Upper lobe of right lung (tissue), 1 donor: ENCODE measurements at places on chromosomes 12 and 14.

- H3K27ac ChIP-seq: no peak overlapping the region
- peaks cover 40% of the 10 kb centered on the region for H3K36me3 ChIP-seq
- H3K27me3 ChIP-seq: no peaks in the 10 kb centered on the region
- no peaks in the 10 kb centered on the region for H3K4me1 ChIP-seq
- DNase-seq: no peak
- no peak overlapping the region for H3K4me3 ChIP-seq
These were observed 16.7 kb downstream of the CNIH1 start for GRCh38 chr14:54424479-54424901.

- no peak for DNase-seq
- H3K4me1 ChIP-seq: no peaks in the 10 kb centered on the region
These were observed 186.4 kb downstream of the ANO6 start for GRCh38 chr12:45402288-45402687.

DNA sequence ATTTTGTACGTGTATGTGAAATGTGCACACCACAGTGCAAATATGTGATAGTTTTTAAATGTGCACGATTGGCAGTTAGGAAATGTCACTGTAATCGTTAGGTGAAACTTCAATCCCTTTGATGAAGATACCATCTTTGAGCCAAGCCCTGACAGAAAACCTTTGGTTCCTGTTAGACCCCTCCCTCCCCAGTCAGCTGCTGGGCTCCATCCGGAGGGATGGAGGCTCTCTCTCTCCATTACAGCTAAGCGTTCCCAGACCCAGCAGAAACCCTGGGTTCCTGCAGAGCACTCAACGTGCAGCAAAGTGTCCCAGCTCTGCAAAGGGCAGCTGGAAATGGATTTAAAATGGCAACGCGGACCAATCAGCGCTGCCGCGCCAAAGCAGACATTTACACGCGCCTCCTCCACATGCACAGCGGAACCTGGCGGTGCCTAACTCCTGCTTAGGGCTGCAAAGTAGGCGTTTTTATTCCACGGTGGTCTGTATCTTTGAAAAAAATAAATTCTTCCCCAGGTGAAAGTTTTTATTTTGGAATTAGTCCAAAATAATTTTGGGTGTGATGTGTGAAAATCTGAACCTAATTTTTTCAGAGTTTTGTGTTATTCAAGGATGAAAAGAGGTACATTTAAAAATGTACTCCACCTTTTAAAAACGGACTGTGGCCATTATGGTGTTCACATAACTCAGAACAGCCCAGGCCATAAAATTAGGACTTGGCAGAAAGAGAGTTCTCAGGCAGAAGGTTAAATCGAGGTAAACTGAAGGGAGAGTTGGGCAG, 1.4 kb upstream of the HMGA2 start:
- peaks cover 17% of the 10 kb centered on the region for H3K4me1 ChIP-seq
- no peak overlapping the region for H3K27ac ChIP-seq

GRCh38 chr14:20855652-20856291, 35.4 kb upstream of the RNASE3 start:
- H3K36me3 ChIP-seq: no peaks in the 10 kb centered on the region
- no peaks in the 10 kb centered on the region for H3K27me3 ChIP-seq
- no peak for DNase-seq
- no peak overlapping the region for H3K27ac ChIP-seq
- peaks cover 3% of the 10 kb centered on the region for H3K4me1 ChIP-seq
- no peak overlapping the region for H3K4me3 ChIP-seq

DNA sequence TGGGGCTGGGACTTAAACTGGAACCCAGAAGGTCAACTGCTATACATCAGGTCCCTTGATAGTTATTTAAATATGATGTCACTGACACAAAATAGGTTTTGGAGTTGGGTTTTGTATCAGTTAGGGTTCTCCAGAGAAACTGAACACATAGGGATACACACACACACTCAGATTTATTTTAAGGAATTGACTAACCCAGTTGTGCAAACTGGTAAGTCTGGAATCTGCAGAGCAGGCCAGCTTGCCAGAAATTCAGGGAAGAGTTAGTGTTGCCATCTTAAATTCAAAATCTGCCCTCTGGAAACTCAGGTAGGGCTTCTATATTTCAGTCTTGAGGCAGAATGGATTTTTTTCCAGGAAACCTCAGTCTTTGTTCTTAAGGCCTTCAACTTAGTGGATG, 36.9 kb downstream of the MAPK1IP1L start:
- DNase-seq: no peak
- H3K36me3 ChIP-seq: no peaks in the 10 kb centered on the region
- H3K27me3 ChIP-seq: no peaks in the 10 kb centered on the region
- no peak overlapping the region for H3K27ac ChIP-seq

GRCh38 chr12:15603474-15604085, 185.6 kb downstream of the EPS8 start:
- no peaks in the 10 kb centered on the region for H3K36me3 ChIP-seq
- DNase-seq: no peak
- H3K4me1 ChIP-seq: peaks cover 12% of the 10 kb centered on the region

DNA sequence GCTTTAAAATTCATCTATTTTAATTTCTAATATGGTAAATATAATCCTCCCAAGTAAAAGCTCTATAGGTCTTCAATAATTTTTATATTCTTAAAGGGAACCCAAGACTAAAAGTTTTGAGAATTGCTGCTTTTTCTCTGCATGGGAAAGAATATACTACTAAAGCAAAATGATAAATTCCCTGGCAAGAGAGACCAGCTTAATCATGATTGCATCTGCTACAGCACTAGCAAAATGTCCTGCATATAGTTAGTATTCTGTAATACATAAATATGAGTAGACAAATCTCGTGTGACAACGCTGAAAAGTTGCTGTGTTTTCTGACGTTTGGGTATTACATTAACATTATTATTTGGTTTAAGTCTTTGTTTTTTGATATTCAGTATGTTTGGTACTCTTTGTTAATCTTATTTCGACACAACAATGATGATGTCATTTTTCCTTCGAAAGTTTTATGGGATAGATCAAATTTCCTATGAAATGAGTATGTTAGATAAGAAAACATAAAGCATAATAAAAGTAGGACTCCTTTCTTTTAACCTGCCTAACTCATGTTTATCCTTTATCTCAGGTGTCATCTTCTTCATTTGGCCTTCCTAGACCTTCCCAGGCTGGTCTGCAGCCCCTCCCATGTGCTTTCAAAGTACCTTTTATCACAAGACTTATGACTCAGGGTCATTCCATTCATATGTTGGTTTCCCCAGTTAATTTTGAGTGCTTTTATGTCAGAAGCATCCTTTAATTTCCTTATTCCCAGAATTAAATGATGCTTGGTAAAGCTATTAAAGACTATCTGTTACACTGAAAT, 321.9 kb downstream of the RAD51B start:
- no peak for DNase-seq
- H3K4me3 ChIP-seq: no peak overlapping the region
- no peaks in the 10 kb centered on the region for H3K27me3 ChIP-seq
- no peaks in the 10 kb centered on the region for H3K36me3 ChIP-seq
- H3K4me1 ChIP-seq: peaks cover 41% of the 10 kb centered on the region

GRCh38 chr12:94495445-94496115, 35.9 kb upstream of the CEP83 start:
- H3K4me3 ChIP-seq: no peak overlapping the region
- DNase-seq: no peak
- H3K27ac ChIP-seq: no peak overlapping the region
- no peaks in the 10 kb centered on the region for H3K27me3 ChIP-seq
- H3K4me1 ChIP-seq: no peaks in the 10 kb centered on the region
- H3K36me3 ChIP-seq: no peaks in the 10 kb centered on the region

DNA sequence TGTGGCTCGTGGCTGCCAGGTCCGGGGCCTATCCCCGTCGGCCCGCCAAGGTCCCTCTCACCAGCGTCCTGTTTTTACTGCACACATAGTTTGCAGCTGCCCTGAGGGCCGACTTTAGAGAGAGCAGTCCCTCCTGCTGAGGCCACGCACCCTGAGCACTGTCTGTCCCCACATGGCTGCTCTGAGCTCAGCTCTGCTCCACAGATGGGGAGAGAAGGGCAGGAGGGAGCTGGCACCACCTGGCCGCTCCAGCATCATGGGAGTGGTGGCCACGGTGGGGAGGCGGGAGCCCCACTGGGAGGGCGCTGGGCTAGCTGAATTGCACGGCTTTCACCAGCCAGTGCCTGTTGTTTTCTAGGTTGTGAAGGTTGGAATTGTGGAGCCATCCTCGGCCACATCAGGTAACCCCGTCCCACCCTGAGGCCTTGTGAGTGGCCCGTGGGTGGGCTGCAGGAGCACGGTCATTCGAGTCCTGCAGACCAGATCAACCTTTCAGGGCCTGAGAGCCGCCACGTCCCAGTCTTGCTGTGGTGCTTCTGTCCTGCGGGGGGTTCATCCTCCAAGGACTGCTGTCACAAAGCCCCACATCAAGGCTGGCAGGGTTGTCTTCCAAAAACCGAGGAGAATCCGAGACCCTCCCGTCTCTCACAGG, 7.4 kb upstream of the TEX22 start:
- H3K4me1 ChIP-seq: peaks cover 19% of the 10 kb centered on the region
- no peak for DNase-seq
- peaks cover 11% of the 10 kb centered on the region for H3K36me3 ChIP-seq
- no peak overlapping the region for H3K27ac ChIP-seq

DNA sequence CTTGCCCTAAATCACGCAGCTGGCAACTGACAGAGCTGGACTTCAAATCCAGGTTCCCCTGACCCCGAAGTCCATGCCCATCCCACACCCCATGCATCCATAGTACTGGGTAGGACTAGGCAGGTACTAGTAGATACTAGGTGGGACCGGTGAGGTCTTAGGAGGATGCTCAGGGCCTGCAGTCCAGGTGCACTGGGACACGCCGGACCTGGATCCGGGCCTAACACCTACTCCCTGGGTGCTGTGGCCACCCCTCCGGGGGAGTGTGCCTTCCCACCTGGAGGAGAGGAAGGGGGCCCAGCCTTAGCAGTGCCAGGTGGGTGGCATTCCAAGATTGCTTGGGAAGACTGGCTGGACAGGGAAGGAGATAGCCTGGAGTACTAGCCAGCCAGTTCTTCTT, 64.8 kb downstream of the CACNA1C start:
- no peak overlapping the region for H3K4me3 ChIP-seq
- no peaks in the 10 kb centered on the region for H3K36me3 ChIP-seq
- peak; percentile 50 for DNase-seq

DNA sequence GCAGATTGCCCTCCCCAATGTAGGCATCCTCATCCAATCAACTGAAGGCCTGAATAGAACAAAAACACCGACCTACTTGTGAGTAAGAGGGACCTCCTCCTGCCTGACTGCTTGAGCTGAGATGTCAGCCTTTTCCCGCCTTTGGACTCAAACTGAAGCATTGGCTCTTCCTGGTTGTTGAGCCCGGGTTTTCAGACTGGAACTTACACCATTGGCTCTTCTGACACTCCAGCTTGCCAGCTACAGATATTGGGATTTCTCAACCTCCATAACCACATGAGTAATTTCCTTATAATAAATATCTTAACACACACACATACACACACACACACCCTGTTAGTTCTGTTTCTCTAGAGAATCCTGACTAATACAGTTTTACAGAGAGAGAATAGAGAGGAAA, 173.4 kb upstream of the NTF3 start:
- H3K4me1 ChIP-seq: peaks cover 7% of the 10 kb centered on the region
- no peak overlapping the region for H3K27ac ChIP-seq
- H3K27me3 ChIP-seq: no peaks in the 10 kb centered on the region
- no peak overlapping the region for H3K4me3 ChIP-seq

DNA sequence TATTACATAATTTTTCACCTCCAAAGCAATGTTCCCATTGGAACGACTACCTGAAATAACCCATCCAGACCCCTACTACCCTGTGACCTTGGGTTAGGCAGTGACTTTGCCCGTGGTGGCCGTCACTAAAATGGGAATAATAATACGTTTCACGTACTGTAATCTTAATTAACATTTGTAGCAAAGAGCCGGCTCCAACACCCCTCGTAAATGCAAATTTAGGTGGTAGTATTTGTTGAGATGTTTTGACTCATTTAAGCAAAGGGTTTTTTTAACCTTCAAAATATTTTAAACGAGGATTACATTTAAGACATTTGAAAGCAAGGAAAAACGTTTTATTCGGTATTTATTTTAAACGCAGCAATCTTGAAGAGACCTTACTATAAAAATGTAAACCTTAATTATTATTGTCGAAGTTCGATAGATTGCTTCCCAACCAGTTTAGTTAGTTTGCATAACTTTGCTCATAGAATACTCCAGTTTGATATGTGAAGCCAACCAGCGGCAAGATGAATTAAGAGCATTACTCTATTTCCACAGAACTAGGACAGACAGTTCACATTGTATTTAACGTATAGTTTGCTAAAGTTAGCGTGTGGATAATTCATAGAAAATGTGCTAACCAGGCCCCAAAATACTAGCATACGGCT, 1.4 kb upstream of the ARID2 start:
- peak overlapping the region; percentile 58 for H3K4me3 ChIP-seq
- H3K4me1 ChIP-seq: peaks cover 43% of the 10 kb centered on the region
- H3K27me3 ChIP-seq: no peaks in the 10 kb centered on the region
- H3K36me3 ChIP-seq: no peaks in the 10 kb centered on the region
- H3K27ac ChIP-seq: peak overlapping the region; percentile 95

GRCh38 chr14:89805501-89805900, 149.0 kb downstream of the EFCAB11 start:
- no peak for DNase-seq
- no peaks in the 10 kb centered on the region for H3K4me1 ChIP-seq
- H3K27me3 ChIP-seq: no peaks in the 10 kb centered on the region

DNA sequence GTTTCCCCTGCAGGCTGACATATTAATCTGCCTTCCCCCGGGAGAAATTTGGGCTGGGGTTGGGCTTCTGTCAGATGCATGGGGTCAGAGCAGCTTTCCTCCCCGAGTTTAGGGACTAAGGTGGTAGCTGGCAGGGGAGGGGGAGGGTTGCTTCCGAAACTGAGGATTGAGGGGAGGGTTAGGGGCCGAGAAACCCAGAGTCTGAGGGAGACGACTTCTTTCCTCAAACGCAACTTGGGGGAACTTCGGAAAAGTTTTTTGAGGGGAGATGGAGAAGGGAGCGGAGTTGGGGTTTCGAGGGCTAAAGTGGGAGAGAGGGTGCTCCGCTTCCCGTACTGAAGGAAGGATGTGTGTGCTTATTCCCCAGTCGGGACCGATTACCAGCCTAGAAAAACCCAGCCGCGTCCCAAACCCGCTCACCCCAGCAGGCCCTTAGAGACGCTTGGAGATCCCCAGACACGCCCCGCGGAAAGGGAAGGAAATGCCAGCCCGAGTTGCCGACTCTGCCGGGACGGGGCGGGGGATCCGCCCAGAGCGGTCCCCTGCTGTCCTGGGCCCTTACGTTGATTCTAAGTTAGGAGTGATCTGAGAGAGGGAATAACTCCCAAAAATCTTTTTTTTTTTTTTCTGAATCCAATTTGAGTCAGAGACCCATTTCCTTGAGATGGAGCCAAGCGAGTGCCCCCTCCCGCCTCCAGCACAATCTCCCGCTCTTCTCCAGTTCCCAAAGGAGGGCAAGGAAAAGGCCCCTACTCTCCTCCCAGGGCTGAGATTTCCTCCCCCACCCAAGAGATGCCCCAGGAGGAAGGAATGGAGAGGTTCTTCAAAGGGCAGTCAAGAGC, 61.9 kb downstream of the SMUG1 start:
- DNase-seq: no peak
- peak overlapping the region; percentile 60 for H3K4me3 ChIP-seq
- peaks cover 12% of the 10 kb centered on the region for H3K4me1 ChIP-seq
- H3K27me3 ChIP-seq: peaks cover 40% of the 10 kb centered on the region

- H3K27me3 ChIP-seq: no peaks in the 10 kb centered on the region
- H3K27ac ChIP-seq: no peak overlapping the region
- no peaks in the 10 kb centered on the region for H3K36me3 ChIP-seq
- DNase-seq: no peak
- H3K4me1 ChIP-seq: no peaks in the 10 kb centered on the region
- no peak overlapping the region for H3K4me3 ChIP-seq
These were observed 26.8 kb downstream of the RGS6 start for GRCh38 chr14:71959055-71959454.
